ENCODE measurements at places on chromosomes 2 and 18.

- no peak for DNase-seq
Measured at GRCh38 chr2:10981941-10982431, 70.3 kb downstream of the KCNF1 start.

GRCh38 chr18:10216791-10217190 lies 237.6 kb upstream of the APCDD1 start:
- no peak for DNase-seq

DNA sequence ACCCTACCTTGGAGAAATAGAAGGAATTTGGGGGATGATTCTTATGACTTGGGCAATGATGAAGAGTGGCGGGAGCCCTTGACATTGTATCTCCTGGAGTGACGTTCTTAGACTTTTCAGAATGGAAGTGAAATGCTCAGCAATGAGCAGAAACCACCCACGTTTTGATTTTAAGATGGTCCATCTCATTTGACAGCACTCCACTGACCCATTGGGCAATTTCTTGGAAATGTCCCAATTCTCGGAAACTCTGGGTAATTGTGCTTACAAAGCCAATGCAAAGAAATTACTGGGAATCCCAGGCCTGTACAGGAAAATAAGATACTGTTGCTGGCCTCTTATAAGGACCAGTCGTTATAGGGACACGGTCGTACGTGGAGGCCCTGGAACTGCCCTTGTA lies 170.0 kb upstream of the COPS8 start:
- DNase-seq: no peak

GRCh38 chr2:216984937-216985336 lies 125.1 kb upstream of the TNP1 start:
- DNase-seq: no peak

DNA sequence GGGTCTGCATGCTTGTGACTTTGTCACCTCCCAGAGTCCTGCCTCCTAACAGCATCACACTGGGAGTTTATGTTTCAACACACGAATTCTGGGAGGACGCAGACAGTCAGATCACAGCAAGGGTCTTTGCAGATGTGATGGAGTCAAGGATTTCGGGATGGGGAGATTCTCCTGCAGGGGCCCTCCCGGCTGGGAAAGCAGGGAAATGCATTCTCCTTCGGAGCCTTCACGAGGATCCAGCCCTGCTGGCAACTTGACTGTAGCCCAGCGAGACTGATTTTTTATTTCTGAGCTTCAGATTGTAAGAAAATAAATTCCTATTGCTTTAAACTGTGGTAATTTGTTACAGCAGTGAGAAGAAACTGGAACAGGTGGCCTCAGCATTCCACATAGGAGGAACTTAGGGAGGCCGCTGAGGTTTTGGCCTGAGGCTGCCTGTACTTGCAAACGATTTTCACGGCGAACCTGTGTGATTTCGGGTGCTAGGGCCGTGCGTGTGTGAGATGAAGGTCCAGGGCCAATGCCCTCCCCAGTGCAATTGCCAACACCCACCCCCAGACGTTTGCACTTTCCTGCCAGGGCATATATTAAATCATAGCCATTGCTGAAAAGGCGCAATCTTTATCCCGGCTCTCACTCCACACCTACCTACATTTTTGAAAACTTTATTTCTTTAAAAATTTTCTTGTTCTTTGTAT lies 79.8 kb downstream of the ASB1 start:
- peak; percentile 35 for DNase-seq

DNA sequence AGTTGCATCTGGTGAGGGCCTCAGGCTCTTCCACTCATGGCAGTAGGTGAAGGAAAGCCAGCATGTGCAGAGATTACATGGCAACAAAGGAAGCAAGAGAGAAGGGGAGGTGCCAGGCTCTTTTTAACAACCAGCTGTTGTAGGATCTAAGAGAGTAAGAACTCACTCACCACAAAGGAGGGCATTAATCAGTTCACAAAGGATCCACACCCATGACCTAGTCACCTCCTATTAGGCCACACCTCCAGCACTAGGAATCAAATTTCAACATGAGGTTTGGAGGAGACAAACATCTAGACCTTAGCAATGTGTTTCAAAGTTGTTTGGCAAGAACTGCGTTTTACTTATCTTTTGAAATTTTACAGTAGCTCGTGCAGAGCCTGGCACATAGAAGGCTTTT lies 20.5 kb upstream of the REG3A start:
- no peak for DNase-seq

- no peak for DNase-seq
Measured at GRCh38 chr2:33141476-33141875, 194.7 kb downstream of the LTBP1 start.

GRCh38 chr2:157329524-157329923 lies 3.9 kb upstream of the ERMN start:
- DNase-seq: no peak

Data from upper lobe of right lung (tissue), 1 donor.